ENCODE measurements at places on chromosomes 1 and 21.

- DNase-seq = no peak
These were observed 172.3 kb downstream of the TGFB2 start for GRCh38 chr1:218517459-218517858.

DNA sequence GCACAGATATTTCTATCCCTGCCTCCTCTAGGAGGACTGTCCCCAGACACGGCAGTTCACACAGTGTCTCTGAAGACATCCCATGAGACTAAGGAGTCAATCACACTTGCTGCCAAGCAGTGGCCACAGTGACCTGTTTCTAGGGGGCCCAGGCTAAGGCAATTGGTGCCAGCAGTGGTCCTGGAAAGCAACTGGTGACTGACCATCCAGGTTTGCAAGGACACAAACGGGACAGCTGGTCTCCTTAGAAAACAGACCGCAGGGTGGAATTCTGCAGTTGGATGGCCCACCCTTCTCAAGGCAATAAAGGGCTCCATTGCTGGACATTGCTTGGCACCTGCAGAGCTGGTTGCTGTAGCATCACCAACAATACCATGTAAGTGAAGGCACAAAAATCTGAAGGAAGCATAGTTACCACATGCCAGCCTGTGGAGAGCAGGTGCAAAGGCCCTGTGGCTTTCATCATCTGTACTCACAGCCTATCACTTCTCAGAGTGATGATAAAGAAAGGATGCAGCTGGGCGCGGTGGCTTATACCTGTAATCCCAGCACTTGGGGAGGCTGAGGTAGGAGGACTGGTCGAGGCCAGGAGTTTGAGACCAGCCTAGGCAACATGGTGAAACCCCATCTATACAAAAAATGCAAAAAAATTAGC is 81.5 kb downstream of the STUM start:
- no peak for DNase-seq

- no peak for DNase-seq
These were observed 1.4 kb downstream of the B3GALNT2 start for GRCh38 chr1:235502601-235503402.

GRCh38 chr1:40352126-40352525 is 21.4 kb upstream of the SMAP2 start:
- no peak for DNase-seq

- DNase-seq = no peak
These were observed 247.5 kb downstream of the NRIP1 start for GRCh38 chr21:14817311-14817710.

GRCh38 chr1:156368889-156369684 is at the start of gene RHBG:
Gene RHBG, plus strand, starts transcription at chr1:156369211. Its CDS starts 39 bp downstream, at chr1:156369250.
- no peak for DNase-seq

- DNase-seq = no peak
These were observed 199.9 kb upstream of the KCNK2 start for GRCh38 chr1:214882616-214883015.

DNA sequence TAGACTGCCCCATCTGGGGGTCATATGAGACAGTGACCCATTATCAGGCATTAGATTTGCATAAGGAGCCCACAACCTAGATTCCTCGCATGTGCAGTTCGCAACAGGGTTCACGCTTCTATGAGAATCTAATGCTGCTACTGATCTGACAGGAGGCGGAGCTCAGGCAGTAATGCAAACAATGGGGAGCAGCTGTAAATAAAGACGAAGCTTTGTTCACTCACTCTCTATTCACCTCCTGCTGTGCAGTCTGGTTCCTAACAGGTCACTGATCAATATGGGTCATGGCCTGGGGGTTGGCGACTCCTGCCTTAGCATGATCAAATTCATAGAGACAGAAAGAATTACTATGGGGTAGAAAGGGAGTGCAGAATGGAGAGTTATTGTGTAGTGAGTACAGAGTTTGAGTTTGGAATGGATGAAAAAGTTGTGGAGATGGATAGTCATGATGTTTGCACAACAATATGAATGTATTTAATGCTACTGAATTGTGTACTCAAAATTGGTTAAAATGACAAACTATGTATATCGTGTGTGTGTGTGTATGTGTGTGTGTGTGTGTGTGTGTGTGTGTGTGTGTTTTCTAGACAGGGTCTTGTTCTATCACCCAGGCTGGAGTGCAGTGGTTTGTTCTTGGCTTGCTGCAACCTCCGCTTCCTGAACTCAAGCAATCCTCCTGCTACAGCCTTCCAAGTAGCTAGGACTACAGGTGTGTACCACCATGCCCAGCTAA is 42.2 kb downstream of the BTF3L4 start:
- no peak for DNase-seq

GRCh38 chr1:79507770-79508169 is 501.2 kb upstream of the ADGRL4 start:
- DNase-seq = no peak

GRCh38 chr1:40450495-40451237 is 390 bp downstream of the ZFP69B start:
- DNase-seq = peak; percentile 60

- no peak for DNase-seq
These were observed 46.4 kb upstream of the CSF1 start for GRCh38 chr1:109864047-109864822.

DNA sequence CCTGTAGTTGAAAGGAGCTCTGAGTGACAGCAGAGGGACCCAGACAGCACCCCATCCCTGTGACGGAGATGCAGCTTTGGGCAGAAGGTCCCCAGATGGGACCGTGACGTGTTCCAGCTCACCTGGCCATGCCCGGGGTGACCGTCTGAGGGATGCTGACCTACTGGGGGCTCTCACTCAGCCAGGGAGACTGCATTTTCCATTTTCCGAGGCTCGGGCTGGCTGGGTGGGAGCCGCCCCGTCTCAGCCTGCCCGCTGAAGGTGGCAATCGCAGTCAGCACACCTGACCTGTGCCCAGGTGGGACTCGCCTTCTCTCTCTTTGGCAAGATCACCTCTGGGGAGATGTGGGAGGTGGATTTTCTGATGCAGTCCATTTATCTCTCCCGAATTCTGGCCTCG is 127.2 kb downstream of the AJAP1 start:
- no peak for DNase-seq

DNA sequence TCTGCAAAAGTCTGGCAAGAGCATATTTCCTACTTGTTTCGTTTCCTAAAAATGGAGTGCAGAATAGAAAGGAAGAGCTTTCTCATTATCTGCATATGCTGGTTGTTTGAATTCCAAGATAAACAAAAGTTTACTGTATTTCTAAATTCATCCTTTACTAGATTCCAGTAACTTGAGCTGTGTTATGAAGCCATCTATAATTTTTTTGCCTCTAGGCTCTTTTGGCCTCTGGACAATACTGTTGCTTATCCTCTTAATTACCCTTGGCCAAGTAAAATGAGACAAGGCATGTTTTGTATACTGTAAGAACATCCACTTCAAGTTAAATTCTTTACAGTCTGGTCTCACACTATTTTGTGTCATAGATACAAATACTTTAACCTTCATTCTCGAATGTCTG is 45.6 kb upstream of the HFM1 start:
- no peak for DNase-seq

- no peak for DNase-seq
These were observed 18.7 kb upstream of the PPP1R8 start for GRCh38 chr1:27811741-27812500.

DNA sequence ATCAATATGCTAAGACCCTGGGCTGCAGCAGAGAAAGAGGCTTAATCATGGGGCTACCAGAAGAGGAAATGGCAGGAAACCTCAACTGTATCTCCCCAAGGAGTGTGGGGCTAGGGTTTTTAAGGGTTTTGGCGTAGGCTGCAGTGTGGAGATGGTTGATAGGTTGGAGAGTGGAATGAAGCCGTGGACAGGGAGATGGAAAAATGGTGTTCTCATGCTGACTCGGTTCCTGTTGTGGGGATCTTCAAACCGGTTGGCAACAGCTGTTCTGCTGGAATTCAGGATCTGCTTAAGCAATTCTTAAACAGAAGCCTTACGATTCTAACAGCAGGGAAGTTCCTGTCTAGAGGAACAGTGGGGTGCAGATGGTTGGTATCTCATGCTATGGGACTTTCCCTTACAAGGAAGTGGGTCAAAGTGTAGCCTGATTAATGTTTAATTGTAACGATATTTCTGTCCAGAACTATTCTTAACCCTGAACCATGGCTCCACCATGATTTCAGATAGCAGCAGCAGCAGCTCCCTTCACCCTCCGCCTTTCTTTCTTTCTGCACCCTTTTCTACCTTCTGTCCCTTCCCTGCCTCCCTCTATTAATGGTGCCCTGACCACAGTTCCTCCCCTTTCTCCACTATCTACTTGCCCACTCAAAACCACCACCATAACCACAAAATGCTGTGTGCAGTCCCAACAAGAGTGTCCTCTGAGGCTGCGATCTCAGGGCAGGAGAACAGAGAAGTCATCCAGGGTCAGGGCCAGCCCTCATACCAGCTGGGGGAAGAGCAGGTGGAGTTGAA is 30.8 kb downstream of the RSPH1 start:
- no peak for DNase-seq

DNA sequence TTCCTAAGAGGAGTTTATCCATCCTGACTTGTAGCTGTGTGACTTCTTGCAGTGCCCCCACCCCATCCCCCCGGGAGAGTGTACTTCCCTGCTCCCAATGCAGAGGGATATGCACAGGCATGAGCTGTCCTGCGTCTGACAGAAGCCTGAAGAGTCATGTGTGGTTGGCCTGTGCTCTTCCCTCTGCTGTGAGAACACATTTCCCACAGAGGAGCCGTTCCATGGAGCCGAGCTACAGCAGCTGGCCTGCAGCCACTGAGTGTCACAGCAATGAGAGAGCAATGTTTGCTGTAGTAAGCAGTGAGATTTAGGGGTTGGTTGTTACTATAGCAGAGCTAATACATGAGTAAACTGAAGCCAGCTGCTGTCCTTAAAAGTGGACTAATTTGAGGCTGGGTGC is 22.0 kb downstream of the PARS2 start:
- DNase-seq = no peak

DNA sequence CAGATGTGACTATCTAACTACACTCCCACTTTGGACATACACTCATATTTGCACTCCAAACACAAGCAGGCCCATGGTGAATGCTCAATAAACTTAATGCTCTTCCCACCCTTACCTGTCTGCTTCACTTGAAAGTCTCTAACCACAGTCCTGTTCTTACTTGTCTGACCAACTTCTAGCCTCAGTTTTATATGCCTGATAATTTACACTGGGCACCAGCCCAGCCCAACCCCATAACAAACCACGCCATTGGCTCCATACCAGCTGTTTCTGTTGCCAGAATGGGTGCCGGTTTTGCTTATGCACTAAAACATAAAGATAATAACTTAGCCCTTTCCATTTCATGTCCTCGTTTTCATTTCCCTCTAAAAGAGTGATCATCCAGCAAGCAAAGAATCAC is 395.4 kb downstream of the NTNG1 start:
- no peak for DNase-seq

Data from stimulated activated CD4-positive, alpha-beta T cell treated with anti-CD3 and anti-CD28 coated beads, Interleukin-1b, Interleukin-23, amount 100 ng/mL, for 1 hour (primary cell).